Hematopoietic multipotent progenitor cell treated with erythropoietin and hydrocortisone succinate and interleukin-3 and kit ligand, for 15 days (in vitro differentiated cells): ENCODE measurements at places on chromosomes 2 and 18.

- DNase-seq: no peak
Measured at GRCh38 chr2:170204298-170204951, 26.5 kb downstream of the MYO3B start.

GRCh38 chr2:158912112-158912511, 56.3 kb upstream of the TANC1 start:
- DNase-seq: no peak

- DNase-seq: no peak
Measured at GRCh38 chr2:10665833-10666232, 23.9 kb downstream of the NOL10 start.

GRCh38 chr18:41922841-41923240, 32.2 kb upstream of the PIK3C3 start:
- DNase-seq: no peak

DNA sequence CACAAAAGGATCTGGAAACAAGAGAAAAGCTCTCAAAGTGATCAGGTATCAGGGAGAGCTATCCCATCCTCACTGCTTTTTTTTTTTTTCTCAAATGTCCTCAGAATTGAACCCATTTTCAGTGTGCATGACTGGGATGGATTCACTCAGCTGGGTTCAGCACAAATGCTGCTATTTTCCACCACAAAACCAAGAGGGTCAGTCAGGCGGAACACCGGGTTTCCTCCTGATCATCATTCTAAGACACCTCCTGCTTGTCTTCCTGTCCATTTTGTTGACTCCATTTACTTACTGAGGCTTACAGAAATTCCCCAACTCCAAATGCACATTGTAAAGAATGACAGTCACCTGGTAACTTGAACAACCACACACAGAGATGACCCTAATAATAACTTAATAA, 39.9 kb downstream of the CYRIA start:
- no peak for DNase-seq

GRCh38 chr18:54616220-54616848, 25.3 kb downstream of the DYNAP start:
- DNase-seq: no peak

DNA sequence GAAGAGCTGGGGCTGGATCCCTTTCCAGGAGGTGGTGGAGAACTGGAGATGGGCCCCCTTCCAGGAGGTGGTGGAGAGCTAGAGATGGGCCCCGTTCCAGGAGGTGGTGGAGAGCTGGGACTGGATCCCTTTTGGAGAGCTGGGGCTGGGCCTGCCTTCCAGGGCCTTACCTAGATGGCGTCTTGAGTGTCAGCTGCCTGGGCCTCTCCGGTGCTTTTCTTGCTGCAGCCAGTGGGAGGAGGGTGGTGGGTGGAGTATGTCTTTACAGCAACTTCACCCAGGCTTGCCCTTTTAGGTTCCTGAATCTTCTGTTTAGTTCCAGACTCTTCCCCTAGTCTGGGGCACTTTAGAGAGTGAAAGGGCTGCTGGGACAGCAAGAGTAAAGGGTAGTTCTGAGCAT, 19.1 kb upstream of the TXNDC2 start:
- DNase-seq: no peak

- DNase-seq: no peak
Measured at GRCh38 chr18:11494107-11494506, 115.3 kb upstream of the SLC35G4 start.
